CD4-positive, alpha-beta T cell treated with Interleukin-15 for 4 hours (primary cell): ENCODE measurements at places on chromosomes 7 and 10.

DNA sequence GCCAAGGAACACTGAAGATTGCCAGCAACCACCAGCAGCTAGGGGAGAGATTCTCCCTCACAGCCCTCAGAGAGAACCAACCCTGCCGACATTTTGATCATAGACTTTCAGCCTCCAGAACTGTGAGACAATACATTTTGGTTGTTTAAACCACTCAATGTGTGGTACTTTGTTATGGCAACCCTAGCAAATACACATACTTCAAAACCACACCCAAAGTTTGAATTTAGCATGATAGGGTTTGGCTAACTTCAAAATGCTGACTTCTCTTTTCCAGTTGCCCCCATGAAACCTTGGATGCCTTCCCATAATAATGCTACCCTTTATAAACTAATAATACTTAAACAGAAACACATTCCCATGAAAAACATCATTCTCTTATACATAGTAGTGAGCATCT is 149.8 kb downstream of the DGKI start:
- no peak for DNase-seq

GRCh38 chr7:149704507-149704906 is 68.9 kb downstream of the ZNF467 start:
- DNase-seq: no peak

GRCh38 chr7:19284596-19285300 is 139.5 kb upstream of the FERD3L start:
- no peak for DNase-seq

DNA sequence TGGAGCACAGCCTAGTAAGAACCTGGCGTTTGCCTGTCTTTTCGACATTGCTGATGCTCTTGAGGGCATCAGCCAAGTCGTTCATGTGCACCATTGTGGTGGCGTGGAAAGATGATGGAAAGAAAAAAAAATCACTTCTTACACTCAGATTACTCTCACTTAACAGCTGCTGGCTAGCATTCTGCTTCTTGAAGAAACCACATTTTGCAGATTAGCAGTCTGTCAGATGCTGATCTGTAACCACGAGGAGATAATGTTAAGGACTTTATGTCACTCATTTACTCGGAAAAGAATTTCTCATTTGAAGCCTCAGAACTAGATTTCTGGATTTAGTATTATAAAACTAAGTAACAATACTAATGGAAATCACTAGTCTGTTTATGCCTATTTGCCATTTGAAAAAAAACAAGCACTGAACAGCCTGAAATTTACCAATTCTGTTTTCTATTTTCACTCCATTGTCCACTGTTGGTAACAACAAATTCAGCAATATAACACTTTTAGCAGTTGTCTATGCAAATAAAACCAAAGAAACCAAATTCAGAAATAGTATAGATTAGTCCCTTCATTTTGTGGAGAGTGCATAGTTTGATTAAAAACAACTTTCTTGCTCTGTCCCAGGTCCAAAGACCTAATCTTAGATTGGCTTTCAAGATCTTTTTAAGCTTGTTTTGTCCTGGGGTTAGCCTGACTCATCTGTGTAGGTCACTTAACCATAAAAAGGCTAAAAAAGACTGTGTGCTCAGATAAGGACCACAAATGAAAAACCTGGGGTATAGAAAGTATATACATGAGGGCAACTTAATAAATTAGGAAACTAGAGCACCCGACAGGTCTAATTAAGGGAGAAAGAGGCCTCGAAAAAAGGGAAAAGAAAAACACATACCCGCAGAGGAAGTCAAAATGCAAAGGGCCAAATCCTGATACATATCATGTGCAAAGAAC is 67.5 kb downstream of the NT5C2 start:
- no peak for DNase-seq

DNA sequence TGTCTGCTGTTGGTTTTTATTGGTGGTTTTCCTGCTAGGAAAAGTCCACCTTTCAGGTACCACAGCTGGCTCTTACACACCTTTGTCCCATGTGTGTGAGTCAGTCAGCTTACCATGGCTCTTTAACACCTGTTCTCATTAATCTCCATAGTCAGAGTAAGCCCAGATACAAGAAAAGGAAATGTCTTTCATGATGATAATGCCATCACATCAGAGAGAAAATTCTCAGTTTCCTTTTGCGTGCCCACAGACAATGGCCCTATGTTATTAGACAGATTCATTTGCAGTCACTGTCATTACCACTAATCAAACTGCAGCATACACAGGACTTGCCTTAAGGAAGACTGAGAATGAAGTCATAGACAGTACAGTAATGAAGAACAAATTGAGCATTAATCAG is 1583.6 kb upstream of the LRRTM3 start:
- no peak for DNase-seq

DNA sequence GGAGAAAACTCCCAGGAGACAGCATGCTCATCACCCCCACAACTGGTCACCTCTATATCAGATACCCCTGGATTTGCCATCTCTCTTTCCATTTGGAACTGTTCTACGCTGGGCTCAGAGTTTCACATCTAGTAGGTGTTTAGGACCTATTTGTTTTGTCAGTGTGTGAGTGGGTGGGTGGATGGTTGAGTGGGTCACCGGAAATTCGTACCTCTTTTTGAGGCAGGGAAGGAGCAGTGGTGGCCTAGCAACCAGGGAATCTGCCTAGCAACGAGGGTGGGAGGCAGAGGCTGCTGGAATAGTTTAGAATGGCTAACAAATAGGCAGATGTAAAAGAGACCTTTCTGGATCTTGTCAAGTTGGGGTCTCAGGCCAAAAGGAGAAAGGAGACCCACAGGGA is 23.2 kb upstream of the SLF2 start:
- no peak for DNase-seq

DNA sequence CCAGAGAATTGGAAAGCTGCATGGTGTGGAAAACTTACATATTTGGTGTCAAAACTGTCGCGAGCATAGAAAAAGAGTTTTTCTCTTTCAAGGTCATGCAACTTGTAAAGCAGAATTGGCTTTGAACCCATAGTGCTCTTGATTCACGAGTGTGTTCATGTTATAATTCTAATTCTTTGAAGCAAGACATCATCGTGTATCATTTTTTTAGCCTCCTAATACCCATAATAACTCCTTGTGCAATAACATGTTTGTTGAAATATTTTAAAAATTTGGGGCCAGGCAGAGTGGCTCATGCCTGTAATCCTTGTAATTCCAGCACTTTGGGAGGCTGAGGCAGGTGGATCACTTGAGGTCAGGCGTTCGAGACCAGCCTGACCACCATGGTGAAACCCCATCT is 4.2 kb downstream of the CCL24 start:
- no peak for DNase-seq

- DNase-seq: no peak
These were observed 151.4 kb upstream of the PRPS1L1 start for GRCh38 chr7:18179093-18179492.

DNA sequence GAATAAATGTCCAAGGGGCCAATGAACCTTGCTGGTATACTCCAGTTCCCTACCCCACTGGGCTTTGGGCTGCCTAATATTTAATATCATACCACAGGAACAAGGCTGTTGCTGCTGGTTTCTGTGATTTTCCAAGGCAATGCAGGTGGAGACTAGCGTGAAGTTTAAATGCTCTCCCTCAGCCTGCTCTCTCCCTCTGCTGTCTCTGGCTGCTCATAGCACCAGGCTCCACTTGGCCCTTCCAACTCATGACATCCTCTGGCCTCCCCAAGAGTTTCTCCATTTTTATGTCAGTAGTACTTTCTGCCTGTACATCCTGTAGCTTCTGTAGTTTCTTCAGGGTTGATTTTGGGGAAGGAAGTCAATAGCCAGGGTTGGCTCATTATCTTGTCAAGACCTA is 103.5 kb downstream of the LHFPL3 start:
- DNase-seq: no peak

GRCh38 chr7:111855842-111856227 is 293.5 kb upstream of the IMMP2L start:
- DNase-seq: no peak

DNA sequence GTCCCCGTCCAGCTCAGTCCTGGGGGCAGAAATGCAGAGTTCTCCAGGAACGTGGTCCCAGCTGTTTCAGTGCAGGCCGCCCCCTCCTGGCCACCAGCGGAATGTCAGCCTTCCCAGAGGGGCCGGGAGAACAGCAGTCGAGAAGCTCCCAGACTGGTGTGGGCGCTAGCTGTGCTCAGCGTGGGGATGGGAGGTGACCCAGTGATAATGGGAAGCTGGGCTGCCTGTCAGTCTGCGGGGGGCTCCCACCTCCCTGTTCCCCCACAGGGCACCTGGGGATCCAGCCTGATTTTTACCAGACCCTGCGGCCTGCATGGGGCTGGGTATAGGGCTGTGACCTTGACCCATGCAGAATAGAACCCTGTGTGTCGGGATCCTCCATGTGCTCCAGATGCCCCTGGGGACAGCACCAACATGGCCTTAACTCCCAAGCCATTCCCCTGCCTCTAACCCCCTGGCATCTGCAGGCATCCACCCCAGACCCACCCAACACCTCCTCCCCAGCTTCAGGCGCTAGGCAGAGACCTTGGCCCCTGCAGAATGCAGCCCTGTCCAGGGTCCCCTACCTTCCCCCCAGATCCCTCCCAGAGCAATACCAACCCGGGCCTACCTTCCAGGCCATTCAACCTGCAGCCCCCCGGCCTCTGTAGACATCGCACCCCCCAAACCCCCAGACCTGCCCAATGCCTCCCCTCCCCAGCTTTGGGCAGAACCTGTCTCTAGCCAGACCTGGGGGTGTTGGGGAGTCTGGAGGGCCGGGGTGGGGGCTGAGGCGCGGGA is 880 bp upstream of the ELN start:
- DNase-seq: peak; percentile 58

- DNase-seq: no peak
These were observed 103.8 kb downstream of the PDGFA start for GRCh38 chr7:415646-416525.

DNA sequence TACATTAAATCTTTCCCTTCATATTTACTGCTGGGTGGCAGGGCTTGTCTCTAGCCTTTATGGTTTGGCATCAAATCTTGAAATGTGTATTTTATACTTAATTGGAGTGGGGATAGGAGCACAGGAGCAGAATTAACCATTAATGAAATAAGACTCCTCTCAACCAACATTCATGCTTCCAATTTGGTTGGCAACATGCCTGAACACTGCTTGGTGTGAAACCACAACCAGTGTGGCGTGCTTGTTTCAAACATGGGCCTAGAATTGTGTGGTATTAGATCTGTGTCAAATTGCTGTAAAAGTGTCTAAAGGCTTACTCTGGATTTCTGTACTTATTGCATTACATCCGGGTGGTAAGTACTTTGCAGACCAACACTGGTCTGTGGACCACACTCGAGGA is 25.1 kb upstream of the VPS41 start:
- no peak for DNase-seq

DNA sequence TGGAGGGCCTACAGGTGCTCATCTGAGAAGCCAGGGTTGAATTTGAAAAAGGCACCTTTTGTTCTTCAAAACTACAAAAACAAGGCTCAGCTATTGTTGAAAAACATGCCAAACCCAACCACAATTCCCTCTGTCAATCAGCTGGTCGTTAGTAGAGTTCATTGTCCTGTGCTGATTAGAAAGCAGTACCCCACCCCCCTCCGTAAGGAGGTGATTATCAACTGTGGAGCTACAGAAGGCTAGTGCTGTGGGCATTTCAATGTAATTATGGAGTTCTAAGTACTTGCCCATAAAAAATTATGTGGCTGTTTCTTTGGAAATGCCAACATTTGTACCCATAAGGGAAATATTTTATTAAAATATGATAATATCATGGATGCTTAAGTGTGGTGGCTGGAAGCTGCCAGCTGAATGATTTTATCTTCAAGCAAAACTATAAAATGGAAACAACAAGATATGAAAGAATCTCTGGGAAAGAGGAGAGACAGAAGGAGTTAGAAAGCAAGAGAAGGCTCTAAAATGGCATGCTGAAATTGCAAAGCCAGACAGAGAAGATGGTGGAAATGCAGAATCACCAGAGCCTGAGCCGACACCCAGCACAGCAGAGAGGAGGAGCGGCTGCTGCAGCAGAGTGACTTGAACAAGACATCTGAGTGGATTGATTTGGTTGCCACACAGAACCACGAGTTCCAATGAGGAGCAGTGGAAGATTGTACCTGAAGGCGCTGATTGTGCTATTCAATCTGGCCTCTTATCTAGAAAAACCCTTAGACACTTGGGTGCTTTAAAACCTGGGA is 179.5 kb upstream of the LRGUK start:
- no peak for DNase-seq

DNA sequence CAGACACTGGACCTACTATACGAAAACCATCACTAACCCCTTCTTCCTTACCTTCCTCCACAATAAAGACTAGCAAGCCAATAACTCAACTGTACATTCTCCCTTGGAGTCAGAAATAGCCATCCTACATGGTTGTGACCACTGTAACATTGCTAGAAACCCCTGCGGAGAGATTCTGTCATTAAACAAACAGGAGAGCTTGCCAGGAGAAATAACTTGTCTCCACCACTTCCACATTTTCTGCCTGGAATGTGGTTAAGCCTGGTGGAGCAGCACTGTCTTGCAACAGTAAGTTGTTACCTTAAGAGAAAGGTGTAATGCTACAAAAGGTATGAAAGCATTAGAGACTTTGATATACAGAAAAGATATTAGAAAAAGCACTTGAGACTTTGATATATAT is 45.8 kb downstream of the THSD7A start:
- no peak for DNase-seq

- no peak for DNase-seq
These were observed 130.2 kb downstream of the KCNMA1 start for GRCh38 chr10:77507291-77507880.

DNA sequence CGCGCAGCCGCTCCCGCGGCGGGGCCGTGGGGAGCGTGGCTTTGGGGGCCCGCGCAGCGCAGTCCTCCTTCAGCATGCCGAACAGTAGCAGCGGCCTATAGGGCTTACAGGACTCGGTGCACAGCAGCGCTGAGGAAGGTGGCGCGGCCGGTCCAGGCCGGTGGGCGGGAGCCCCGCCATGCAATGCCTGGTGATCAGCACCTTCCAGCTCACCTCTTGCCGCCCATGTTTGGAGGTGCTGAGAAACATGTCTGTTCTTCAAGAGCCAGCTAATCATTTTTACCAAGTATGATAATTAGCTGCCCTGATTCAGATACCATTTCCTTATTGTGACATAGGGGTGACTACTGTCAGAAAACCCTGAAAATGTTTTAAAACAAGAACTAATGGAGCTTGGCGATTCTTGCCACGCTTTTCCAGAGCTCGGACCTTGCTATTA is 33.5 kb upstream of the SFTPD start:
- DNase-seq: no peak

DNA sequence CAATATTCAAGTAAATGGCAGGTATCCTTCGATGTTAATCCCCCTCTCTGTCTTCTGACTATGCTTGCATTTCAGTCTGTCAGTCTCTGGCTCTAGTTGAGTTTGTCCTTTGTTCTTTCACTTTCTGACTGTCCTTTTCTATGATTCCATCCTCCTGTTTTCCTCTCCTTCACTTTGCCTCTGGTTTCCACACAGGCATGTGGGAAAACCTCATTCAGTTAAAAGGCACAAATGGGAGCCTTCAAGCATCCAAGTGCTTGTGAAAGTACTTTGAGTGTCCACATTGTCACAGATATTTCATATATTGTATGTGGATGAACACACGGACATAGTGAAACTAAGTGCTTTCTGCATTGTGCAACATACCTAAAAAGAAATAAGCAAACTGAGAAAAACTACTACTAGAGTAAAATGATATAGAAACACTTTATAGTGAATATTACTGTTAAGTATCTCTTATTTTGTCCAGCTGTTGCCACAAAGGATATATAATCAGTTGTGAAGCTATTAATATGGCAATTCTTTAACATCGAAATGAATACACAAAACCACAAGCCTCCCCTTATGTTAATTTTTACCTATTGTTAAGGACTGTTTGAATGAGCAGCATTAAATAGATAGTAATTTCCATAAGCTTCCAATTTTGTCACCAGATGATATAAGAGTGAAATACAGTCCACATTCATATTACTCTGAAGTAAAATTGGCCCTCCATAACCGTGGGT is 71.7 kb downstream of the NRBF2 start:
- DNase-seq: no peak

- no peak for DNase-seq
These were observed 55.9 kb downstream of the MINPP1 start for GRCh38 chr10:87560495-87561129.
